ENCODE measurements at places on chromosomes 11 and 22. TPM values are rescaled to one million over a fixed set of nuclear protein-coding genes. Genes with fewer than 3 reads are reported as not detected.

DNA sequence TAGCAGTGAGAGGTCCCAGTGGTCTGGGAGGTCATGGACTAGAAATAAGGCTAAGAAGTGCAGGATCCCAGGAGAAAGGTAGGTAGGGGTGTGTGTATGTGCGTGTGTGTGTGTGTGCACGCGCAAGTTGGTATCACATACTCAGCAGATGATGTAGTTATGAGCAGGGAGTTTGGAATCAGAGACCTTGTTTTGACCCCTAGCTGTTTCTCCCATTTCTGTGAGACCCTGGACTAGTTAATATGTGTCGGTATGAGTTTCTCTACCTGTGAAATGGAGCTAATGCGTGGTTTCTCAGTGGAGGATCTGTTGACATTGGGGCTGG lies 1.3 kb downstream of the SERPING1 start:
- DNase-seq: no peak

- peak; percentile 18 for DNase-seq
Measured at GRCh38 chr11:117827521-117828511, 3.3 kb upstream of the FXYD2 start.

DNA sequence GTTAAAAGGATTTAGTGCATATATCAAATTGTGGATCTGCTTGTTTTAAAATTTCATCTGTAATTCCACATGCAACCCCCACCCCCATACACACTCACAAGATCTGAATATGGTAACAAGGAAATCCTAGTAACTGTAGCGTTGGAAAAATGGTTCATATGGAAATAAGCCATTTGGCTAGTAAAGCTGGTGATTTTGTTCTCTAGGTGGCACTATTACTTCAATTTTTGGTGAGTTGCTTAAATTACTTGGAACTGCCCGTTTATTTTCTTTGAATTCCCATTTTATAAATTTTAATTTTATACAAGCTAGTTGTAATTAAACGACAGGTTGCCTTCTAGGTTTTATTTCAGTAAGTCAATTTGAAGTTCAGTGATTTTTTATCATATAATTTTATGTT lies 5.3 kb downstream of the BDNF start:
- DNase-seq: no peak

DNA sequence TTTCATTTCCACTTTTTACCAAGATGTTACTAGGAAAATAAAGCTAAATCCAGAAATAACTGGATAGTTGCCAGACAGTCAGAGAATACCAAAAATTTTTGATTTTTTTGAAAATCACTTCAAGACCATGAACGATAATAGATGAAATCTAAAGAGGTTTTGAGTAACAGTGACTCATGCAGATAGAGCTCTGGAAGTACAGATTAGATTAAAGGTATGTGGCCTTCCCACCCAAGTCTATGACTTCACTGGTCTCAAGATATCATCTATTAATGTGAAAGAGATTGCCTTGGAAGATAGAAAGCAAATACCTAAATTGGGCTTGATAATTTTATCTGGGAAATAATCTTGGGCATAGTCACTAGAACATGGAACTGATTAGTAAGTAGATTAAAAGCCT lies 415.9 kb downstream of the METTL15 start:
- DNase-seq: no peak

GRCh38 chr11:104852811-104853210 lies 45.4 kb downstream of the CASP12 start:
- no peak for DNase-seq

- no peak for DNase-seq
Measured at GRCh38 chr11:130029137-130029536, 26.5 kb upstream of the PRDM10 start.

DNA sequence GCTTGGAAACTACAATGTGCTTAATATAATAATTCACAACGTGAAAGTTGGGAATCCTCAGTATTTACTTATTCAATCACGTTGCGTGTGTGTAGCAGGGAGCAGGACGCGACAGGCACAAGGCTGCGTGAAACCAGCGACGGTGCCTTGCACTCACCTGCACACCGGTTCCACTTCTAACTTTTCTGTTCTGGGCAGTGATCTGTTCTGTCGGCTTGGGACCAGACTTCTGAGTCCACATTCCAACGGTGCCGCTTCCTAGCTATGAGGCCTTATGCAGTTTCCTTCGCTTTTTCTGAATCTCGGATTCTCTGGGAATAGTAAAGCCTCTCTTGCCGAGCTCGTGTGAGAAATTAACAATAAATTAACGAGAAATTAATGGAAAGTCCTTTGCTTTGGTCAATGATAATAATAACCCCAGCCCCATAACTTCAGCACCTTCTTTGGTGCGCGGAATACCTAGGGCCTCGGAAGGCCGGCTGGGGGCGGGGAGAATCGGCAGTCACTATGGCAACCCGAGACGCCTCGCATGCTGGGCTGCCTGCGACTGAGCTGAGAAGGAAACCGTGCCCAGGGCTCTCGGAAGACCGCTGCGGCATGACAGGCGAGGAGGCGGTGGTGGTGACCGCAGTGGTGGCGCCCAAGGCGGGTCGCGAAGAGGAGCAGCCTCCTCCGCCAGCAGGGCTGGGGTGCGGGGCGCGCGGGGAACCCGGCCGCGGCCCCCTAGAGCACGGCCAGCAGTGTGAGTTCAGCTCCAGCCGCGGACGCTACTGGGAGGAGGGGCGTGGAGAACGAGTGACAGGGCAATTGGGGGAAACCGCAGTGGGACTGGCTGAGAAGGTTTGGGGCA lies at the start of gene C11orf97:
C11orf97 (plus strand) TSS at position 530 of the 850 bp plus-strand sequence; CDS start at position 598, 68 bp downstream.
- DNase-seq: no peak

GRCh38 chr22:43042101-43042780 lies 27.3 kb upstream of the PACSIN2 start:
- DNase-seq: no peak

DNA sequence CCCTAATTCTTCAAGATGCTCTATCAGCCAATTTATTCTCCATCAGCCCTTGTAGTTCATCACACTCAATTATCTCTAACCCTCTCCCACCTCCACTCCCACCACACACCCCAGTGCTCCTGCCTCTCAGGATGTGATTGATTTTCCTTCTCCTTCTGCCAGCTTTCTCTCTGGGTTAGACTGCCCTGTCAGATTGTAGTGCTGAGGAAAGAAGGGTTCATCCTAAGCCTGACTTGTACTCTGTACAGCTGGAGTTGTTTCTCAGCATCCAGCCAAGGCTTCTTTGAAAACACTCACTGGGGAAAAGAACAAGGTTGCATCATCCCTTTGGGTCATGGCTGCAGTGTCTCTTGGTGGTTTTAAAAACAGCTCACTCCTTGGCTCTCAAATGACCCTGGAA lies 61.2 kb downstream of the CECR2 start:
- DNase-seq: no peak

CARNS1 gene
- 42.6 TPM for total RNA-seq

MMP8 gene
- total RNA-seq: 1.1 TPM

Data from omental fat pad (tissue), 4 donors.